ENCODE measurements at places on chromosomes 4 and X.

DNA sequence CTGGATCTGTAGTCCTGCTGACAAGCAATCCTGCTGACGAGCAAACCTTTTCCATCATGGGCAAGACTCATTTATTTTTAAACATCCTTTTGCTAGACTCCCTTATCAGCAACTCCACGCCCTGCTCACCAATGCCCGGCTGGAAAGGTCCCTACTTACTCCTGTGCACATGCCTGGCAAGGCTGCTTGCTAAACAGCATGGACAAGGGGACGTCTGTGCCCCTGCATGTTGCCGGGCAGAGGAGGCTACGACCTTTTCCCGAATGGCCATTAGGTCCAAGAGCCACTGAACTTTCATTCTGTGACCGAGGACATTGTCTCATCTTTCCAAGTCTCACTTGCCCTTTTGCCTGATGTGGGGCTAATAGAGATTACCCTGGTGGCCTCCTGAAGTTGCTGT, 98.6 kb downstream of the MGST2 start:
- no peak for DNase-seq

DNA sequence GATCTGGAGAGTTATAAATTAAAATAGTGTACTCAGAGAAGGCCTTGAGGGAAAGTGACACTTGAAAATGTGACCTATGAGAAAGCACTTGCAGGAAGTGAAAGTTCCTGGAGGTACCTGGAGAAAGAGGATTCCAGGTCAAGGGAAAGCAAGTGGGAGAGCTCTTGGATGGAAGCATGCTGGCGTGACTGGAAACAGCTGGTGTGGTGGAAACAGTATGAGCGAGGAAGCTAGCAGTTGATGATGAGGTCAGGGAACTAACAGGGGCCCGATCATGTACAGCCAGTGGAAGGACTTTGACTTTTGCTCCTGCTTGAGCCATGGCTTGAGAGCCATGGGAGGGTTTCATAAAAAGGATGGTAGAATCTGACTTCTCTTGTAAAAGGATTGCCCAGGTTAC, 9.5 kb upstream of the CLCN5 start:
- DNase-seq = no peak

DNA sequence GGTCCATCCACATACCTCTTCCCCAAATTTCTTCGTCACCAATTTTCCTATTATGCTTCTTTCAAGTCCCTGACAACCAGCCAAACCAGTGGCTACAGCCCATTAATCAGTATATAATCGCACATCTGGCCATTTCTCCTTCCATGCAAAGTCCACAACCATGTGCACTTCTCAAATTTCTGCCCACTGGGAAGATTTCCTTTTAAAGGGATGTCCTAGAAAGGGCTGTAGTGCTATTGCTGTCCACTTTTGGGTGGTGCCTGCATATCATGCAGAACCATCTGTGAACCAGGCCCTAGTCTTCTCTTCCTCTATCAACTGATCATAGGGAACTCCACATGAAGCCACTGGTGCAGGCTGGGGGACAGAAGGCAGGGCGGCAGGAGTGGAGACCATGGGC, 55.2 kb upstream of the MID1IP1 start:
- DNase-seq = no peak

DNA sequence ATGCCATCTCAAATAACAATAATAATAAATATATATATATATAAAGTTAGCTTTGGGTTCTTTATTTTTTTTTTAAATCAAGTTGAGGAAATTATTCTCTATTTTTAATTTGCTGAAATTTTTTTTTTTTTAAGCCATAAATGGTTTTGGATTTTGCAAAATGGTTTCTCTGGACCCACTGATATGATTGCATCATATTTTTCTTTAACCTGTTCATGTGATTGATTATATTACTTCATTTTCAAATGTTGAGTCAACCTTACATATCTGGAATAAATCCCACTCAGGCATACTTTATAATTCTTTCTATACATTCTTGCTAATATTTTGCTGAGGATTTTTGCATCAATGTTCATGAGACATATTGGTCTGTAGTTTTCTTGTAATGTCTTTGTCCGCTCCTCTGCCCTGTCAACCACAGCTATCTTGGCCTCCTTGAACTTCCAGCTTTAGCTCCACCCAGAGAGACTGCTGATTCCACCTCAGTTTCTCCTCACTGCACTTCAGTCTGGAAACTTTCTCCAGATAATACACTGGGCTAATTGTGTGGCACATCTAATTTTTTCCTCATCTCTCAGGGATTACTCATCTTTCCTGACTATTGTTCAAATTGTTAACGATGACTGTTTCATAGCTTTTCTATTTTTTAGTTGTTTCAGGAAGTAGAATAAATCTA, 160.9 kb upstream of the GIMD1 start:
- no peak for DNase-seq

DNA sequence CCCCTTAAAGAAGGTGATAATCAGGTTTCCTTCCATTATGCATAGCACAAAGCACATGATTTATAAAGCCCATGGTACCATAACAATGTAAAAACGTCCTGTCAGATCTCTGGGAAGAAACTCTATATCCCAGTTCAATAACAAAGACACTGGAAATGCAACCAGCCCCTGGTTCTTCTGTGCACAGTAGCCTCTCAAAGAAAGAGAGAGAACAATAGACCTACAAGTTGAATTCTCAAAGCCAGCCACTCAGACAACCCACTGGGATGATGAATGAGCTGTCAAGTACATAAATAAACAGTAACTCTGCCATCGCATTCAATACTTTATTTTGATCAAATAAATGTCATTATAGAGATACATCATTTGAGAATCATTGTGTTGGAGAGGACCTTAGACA, 400.1 kb upstream of the CPEB2 start:
- DNase-seq = no peak

DNA sequence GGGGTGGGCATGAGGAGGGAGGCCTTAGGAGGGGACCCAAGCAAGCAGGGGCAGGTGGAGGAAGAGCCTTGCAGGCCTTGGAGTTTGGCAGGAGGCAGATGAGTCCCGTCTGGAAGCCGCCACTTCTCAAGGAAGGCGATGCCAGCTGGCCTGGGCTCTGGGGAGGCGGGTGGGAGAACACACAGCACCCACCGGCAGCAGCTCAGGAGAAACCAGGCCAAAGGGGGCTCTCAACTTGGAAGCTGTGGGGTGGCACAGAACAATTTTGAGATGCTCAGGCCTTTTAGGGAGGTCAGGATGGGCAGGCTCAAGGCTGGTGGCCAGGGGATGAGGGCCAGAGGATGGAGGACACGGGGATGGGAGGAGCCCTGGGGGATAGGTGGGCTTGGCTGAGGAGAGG, 11.6 kb upstream of the DUSP9 start:
- DNase-seq = no peak

GRCh38 chrX:113019958-113020357, 179.3 kb upstream of the AMOT start:
- no peak for DNase-seq

DNA sequence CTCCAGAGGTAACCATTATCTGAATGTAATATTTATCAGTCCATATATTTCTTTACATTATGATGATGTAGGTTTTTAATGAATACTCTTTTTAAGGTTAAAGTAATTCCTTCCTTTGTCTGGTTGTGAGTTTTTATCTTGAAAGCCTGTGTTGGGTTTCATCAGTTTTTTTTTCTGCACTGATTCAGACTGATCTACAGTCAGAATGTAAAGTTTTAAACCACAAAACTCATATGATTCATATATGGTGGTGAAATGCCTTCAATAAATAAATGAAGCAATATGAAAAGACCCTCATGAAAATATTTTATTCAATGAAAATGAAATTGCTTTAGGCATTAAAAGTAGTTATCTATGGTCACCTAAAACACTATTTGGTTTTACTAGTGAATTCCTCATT, 47.1 kb downstream of the SORBS2 start:
- DNase-seq = no peak

DNA sequence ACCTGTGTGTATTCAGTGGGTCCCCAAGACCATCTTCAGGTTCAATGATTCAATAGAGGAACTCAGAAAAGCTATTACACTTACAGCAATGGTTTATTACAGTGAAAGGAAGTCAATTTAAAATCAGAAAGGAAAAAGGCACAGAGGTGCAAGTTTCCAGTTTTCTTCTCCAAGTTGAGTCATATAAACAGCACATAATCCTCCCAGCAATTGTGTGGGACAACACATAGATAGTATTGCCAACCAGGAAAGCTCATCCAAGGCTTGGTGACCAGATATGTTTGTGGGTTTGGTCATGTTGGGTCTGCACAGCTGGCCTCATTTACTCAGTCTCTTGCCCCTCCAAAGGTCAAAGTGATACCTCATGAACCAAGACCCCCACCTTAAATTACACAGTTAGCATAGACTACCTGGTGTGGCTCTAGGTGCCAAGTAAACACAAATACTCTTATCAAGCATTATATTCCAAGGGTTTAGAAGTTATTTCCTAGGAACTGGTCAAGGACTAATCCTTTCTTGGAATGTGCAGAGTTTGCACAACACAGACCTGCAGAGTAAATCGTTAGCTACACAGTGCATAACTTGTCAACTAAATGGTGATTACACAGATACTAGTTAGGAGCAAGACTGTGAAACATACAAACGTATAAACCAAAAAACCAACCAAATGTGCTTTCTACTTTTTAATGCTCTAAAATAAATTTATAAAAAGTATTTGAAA, 777.3 kb downstream of the PCDH18 start:
- DNase-seq = no peak

- no peak for DNase-seq
Observed at GRCh38 chr4:176778491-176778890, 14.2 kb downstream of the VEGFC start.

GRCh38 chr4:73872316-73873108, 3.3 kb downstream of the CXCL1 start:
- no peak for DNase-seq

- DNase-seq = no peak
Observed at GRCh38 chr4:8295471-8295870, 25.9 kb downstream of the HTRA3 start.

- no peak for DNase-seq
Observed at GRCh38 chr4:108431986-108432385, 188.4 kb upstream of the RPL34 start.

GRCh38 chr4:38560340-38560739, 103.7 kb upstream of the KLF3 start:
- no peak for DNase-seq

GRCh38 chr4:101933855-101934254, 143.3 kb downstream of the BANK1 start:
- no peak for DNase-seq

GRCh38 chr4:63459329-63459728, 949.9 kb downstream of the TECRL start:
- DNase-seq = no peak

DNA sequence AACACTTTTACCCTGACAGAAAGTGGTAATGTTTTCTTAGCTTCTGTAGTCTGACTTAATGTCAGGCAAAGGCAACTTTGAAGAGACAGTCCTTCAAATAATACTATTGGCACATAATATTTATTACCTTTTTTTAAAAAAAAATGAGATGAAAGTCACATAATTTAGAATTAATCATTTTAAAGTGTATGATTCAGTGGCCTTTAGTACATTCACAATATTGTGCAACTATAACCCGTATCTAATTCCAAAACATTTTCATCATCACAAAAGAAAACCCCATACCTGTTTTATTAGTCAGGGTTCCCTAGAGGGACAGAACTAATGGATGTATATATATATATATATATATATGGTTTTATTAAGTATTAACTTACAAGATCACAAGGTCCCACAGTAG, 94.8 kb upstream of the TEX13A start:
- no peak for DNase-seq

GRCh38 chr4:168654104-168654847, 157.4 kb downstream of the PALLD start:
- no peak for DNase-seq

DNA sequence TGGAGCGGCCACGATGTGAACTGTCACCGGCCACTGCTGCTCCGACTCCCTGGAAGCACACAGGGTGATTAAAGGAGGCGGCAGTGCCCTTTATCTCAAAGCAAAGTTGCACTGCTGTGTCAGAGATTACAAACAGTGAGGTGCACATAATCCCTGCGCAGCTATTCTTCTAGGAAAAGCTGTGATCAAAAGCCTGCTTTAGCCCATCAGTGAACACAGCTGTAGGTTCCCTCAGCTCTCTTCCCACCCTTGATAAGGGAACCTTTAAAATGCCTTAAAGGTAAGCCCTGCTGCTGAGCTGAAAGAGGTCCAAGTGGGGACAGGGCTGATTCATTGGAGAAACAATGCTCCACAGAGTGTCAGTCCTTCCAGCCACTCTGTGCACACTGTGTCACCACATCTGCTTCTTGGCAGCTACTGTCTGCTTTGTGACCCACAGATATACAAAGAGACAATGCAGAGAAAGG, 127.6 kb downstream of the EIF4E start:
- no peak for DNase-seq

DNA sequence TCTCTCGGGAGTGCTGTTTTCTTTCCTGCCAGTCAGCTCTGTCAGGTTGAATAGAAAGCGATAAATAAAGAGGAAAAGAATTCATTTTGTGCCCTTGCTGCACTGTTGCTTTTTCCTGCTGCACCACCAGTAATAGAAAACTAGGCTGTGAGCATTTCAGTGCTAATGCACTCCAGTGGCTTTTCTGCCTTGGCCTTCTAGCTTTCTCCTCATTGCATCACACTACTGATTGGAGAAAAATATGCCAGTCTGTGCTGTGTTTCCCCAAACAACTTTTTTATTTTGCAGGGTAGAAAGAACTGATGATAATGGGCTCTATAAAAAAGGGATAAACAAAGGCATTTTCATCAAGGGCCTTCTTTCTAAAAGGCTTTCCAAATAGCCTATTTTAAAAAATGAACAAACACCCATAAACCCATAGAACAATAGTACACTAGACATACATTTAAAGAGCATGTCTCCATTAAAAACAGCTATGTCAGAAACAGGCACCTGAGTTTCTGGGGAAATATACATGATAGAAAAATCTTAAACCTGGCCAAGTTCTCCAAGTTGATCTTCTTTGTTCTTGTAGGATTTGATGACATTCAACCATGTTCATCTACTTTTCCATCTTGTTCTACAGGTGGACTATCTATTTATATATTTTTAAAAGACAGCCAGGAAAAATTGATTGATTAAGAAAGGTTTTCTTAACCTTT, 86.3 kb downstream of the GPRIN3 start:
- no peak for DNase-seq

GRCh38 chr4:179145746-179146525, 1703.7 kb upstream of the AGA start:
- no peak for DNase-seq

DNA sequence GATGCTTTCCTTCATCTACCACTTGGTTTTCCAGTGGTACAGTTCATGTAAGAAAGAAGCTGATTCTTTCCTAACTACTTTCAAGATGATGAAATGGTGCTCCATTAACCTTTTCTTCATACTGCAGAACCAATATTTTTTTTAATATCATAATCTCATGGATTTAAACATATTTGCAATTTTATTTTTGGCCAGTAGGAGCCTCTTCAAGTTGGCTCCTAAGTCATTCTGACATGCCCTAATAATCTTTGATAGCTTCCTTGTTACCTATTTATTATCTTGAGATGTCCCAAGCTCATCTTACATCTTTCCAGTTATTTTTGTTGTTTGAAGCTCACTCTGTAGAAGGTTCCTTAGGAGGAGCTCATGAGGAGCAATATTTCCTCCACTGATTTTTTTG, 170.2 kb downstream of the APBB2 start:
- no peak for DNase-seq

GRCh38 chr4:152673489-152673888, 6.3 kb downstream of the TMEM154 start:
- DNase-seq = no peak

GRCh38 chr4:55021214-55021613, 104.2 kb downstream of the KDR start:
- no peak for DNase-seq

Measured in mesenteric fat pad (tissue), 1 donor.